ENCODE measurements at places on chromosomes 1 and 21.
A peak's percentile ranks its signal among the peaks of the same experiment; 100 is the strongest.

DNA sequence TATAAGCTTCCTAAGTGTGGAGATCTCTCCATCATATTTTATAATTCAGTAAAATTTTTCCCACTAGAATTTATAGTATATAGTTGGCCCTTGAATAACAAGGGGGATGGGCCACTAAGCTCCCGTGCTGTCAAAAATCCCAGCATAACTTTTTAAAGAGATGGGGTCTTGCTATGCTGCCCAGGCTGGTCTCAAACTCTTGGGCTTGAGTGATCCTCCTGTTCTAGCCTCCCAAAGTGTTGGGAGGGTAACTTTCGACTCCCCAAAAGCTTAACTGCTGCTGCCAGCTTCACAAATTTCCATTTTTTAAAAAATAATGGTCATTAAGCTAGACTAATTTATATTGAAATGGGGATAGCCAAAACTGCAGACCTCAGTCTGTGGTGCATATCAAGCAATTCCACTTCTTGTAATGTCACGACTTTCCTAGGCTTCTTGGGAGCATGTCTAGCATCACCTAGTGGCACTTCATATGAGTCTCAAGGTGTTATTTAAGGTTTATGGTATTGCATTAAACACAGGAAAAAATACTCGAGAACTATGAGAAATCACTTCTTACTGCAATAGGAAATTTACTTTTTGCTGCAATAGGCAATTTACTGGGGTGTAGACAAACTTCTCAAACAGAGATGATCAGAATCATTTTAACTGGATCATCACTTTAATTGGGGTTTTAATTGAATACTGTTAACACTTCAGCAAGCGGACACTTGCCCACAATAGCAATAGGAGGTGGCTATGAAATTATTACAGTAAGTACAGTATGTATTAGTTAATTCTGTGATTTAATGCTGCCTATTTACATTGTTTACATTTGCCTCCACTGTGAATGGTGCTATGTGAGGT, 19.3 kb upstream of the ACTA1 start:
- no peak for DNase-seq

- DNase-seq, result peak; percentile 13
These were observed 37.0 kb upstream of the POFUT2 start for GRCh38 chr21:45324489-45325205.

- no peak for DNase-seq
These were observed 382.7 kb upstream of the DUSP10 start for GRCh38 chr1:222124602-222125001.

- peak; percentile 36 for DNase-seq
These were observed 14.6 kb downstream of the TRIM46 start for GRCh38 chr1:155188268-155188667.
